ENCODE measurements at places on chromosomes 2 and 18.

- peak; percentile 70 for DNase-seq
Measured at GRCh38 chr2:100008956-100009355, 133.4 kb downstream of the AFF3 start.

DNA sequence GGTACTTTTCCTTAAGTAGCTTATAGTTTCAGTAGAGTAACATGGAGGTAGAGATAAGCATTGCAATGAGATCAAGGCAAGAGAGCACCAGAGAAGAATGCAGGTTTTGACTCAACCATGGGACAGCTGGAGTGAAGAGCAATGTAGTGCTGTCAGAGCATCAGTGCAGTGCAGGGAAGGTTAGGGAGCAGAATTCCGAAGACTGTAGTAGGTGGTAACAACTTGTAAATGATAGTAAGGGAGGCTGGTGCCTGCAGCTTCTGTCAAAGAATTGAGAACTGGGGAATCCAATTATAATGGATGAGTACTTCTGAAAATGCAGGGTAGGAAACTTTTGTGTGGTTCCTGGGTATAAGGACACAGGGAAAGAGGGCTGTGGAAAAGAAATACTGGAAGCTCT is 183.2 kb downstream of the KCNS3 start:
- DNase-seq, result no peak

- DNase-seq, result no peak
Measured at GRCh38 chr2:66301767-66302140, 133.2 kb upstream of the MEIS1 start.

DNA sequence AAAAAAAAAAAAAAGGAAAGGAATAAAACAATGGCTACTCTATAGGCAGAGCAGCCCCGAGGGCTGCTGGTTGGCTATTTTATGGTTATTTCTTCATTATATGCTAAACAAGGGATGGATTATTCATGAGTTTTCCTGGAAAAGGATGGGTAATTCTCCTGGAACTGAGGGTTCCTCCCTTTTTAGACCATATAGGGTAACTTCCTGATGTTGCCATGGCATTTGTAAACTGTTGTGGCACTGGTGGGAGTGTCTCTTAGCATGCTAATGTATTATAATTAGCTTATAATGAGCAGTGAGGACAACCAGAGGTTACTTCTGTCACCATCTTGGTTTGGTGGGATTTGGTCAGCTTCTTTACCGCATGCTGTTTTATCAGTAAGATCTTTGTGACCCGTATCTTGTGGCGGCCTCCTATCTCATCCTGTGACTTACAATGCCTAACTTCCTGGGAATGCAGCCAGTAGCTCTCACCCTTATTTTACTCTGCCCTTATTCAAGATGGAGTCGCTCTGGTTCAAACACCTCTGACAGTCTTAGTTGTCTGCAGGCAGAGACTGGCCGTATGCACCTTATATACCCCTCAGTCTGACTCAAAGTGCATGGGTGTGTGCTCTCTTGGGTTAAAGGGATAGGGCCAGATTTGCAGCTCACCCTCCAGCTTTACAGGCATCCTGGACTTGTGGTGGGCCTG is 57.7 kb downstream of the HAUS1 start:
- DNase-seq, result no peak

DNA sequence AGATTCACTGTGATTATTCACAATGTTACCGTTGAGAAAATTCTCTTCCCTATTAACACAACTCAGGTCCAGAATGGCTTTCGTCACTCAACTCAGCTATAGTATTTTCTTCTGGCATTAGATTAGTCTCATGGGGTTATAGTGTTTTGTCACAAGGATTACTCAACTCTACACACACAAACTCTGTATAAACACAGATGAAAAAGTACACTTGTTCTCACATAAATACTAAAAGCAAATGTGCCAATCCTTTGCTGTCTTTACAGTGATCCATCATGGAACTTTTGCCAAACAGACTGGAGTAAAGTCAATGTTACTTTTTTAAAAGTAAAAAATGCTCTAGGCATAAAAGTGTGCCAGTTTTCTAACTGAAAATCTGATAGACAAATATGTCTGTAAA is 267.6 kb downstream of the RBM43 start:
- peak; percentile 1 for DNase-seq

GRCh38 chr2:126885751-126886210 is 12.9 kb upstream of the TEX51 start:
- no peak for DNase-seq

DNA sequence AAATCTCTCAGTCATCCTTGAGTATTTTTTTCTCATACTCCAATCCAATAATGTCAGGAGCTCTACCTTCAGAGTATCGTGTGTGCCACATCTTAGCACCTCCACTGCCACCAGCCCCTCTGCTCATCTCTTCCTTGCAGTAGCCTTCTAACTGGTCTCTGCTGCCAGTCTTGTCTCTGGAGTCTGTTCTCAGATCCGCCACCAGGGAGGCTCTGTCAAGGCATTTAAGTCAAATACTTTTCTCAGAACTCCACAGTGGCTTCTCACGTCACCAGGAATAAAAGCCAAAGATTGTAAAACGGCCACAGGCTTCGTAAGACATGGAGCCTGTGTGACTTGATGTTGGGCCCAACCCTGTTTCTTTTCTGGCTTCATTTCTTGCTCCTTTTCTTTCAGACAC is 7.1 kb downstream of the UNC50 start:
- DNase-seq, result no peak

DNA sequence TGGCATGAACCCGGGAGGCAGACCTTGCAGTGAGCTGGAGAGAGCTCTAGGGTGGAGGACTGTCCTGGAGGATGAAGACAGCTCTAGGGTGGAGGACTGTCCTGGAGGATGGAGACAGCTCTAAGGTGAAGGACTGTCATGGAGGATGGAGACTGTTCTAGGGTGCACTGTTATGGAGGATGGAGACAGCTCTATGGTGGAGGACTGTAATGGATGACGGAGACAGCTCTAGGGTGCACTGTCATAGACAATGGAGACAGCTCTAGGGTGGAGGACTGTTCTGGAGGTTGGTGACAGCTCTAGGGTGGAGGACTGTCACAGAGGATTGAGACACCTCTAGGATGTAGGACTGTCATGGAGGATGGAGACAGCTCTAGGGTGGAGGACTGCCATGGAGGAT is 21.1 kb upstream of the KCNG2 start:
- no peak for DNase-seq

GRCh38 chr2:65130664-65131175 is 814 bp upstream of the RAB1A start:
- DNase-seq, result no peak

GRCh38 chr18:58796220-58796619 is 68.5 kb upstream of the ZNF532 start:
- DNase-seq, result no peak

- DNase-seq, result peak; percentile 21
Measured at GRCh38 chr18:28208268-28208667, 31.3 kb upstream of the CDH2 start.

DNA sequence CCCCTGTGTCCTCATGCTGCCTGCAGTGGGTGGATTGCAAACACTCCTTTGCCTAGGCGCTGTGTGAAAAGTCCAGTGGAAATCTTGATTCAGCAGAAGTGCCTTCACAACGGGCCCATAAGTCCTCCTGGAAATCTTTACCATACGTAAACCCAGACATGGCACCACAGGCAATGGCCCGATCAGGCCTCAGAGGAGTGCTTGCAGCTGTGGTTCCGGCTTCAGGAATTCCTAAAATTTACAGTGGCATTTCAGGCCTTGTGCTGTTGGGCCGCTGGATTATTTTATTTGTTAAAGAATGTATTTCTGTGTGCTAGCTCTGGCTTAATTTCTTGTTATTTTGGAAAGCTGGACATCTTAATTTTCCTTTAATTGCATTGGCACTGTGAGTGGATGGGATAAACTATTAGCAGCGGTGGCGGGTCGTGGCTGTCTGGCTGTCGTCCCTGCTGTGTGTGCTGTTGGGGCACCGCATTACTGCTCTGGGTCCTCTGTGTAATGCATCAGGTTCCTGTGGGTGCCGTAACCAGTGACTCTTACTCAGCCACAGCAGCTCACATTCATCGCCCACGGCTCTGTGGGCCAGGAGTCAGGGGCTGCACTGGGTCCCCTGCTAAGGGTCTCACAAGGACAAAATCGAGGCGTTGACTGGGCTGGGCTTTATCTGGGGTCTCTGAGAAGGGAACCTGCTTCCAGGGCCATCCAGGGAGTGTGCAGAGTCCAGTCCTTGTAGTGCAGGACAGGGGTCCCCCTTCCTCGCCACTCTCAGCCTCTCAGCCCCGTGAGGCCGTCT is 73.1 kb downstream of the RTP5 start:
- no peak for DNase-seq

GRCh38 chr18:45384137-45384961 is 230.9 kb upstream of the SLC14A2 start:
- DNase-seq, result peak; percentile 62

DNA sequence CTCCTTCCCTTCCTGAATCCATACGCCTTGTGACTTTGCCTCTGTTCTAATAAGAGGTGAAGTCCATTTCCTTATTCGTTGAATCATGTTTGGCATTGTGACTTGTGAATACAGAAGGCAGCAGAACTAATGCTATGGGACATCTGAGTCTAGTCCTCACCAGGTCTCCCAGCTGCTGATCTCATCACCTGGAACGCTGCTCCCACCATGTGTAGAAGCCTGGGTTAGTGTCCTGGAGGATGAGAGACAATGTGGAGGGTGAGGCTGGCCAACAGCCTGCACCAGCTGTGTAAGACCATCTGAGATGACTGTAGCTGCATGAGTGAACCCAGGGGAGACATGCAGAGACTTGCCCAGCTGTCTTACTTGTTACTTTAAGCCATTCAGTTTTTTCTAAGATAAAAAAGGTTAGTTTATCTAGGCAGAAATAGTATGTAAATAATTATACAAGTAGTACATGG is 3.5 kb upstream of the HAAO start:
- DNase-seq, result peak; percentile 31

GRCh38 chr2:8412586-8412985 is 269.3 kb upstream of the ID2 start:
- DNase-seq, result no peak

DNA sequence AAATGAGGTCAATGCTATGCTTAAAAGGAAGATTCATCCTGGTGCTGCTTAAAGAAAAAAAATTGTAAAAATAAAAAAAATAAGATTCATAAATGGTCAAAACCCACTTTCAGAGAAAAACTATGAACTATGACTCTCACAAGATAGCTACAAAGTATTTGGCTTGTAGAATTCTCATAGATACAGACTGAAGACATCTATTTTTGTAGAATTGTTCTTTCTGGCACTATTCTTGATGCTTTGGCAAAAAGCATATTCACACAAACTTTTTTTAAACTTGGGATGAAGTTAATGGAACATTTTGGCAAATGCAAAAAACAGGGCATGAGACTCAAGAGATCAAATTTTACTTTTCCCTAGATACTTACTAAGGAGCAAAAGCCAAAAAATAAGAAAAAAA is 12.5 kb upstream of the ANKRD29 start:
- no peak for DNase-seq

GRCh38 chr2:46663614-46664013 is 184.2 kb downstream of the TMEM247 start:
- no peak for DNase-seq

DNA sequence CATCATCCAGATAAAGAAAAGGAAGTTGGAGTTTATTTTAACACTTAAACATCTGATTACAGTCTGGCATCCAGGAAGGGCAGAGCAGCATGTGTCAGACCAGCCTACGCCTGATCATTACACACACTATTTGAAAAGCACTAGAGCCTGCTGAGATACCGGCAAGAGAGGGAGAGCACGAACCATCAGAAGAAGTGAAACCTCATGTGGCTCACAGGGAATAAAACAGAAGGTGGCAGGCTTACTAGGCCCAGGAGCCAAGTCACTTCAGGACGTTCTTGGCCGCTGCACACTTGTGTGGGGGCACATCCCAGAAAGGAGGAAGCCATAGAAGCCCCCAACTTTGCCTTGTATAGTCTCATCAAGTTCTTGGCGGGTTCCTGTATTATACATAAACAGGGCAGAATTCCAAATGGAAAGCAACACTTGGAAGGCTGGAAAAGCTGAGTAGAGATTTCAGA is 105.5 kb downstream of the UGGT1 start:
- peak; percentile 78 for DNase-seq

DNA sequence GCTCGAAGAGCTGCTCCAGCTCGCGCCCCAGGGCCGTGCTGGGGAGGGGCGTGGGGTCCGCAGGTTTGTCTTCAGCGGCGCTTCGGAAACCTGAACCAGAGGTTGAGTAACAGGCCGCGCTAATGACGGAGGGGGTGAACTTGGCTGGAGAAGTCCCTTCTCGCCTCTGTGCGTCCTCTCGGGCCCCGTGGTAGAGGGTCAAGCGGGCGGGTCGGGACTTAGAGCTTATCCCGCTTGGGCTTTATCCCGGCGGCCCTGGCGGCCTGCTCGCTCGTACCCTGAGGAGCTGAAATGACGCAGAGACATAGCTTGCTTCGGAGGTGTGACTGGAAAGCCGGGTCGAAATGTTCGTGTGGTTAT is 479 bp downstream of the RNMT start:
- no peak for DNase-seq

Measured in inflammatory macrophage treated with lipopolysaccharide for 4 hours (primary cell).